NCI-H2081 treated with DMSO at 0.1 percent for 48 hours (cell line): ENCODE measurements at places on chromosomes 2 and 18.

GRCh38 chr2:181573140-181573736 lies 83.7 kb downstream of the CERKL start:
- no peak for DNase-seq

- no peak for DNase-seq
Measured at GRCh38 chr18:74115046-74115445, 32.6 kb downstream of the FBXO15 start.

DNA sequence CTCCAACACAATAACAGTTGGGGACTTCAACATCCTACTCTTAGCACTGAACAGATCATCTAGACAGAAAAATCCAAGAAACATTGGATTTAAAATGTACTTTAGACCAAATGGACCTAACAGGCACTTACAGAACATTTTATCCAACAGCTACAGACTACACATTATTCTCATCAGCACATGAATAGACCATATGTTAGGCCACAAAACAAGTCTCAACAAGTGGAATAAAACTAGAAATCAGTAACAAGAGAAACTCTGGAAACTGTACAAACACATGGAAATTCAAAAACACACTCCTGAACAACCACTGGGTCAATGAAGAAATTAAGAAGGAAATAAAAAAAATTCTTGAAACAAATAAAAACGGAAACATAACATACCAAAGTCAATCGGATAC lies 117.5 kb downstream of the ACVR1 start:
- no peak for DNase-seq

- DNase-seq: no peak
Measured at GRCh38 chr2:166519391-166519962, 25.4 kb upstream of the SCN7A start.

GRCh38 chr2:152548111-152548875 lies 169.0 kb downstream of the PRPF40A start:
- no peak for DNase-seq

- no peak for DNase-seq
Measured at GRCh38 chr2:78592491-78592890, 433.0 kb upstream of the REG3G start.

DNA sequence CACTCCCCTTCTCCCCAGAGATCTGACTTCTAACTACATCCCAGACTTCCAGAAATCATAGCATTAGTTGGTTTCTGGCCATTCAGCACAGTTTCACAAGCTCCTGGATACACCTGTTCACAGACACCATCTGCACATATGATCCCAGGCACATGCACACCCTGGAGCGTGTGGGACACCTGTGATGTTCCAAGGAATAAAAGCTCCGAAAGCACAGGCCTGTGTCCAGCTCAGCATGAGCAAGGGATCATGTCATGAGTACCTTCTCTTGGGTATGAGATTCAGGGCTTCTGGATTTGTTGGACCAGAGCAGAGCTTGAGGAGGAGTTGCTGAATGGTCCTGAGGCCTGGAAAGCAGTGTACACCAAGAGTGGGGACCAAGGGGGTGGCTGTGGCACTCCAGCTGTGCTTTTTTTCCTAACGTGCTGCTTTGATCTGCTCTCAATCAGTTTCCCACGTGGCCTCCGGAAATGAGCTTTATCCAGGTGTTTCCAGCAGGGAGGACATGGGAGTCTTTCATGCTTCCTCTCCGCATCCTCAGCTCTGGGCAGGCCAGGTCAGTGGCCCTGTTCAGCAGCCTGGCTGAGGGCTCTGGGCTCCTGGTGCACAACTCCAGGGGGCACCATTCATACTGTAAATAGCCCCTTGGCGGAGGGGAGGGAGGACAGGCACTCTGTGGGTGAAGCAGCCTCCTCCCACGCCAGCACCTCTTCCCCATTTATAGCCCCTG lies 1.8 kb downstream of the DYSF start:
- no peak for DNase-seq

DNA sequence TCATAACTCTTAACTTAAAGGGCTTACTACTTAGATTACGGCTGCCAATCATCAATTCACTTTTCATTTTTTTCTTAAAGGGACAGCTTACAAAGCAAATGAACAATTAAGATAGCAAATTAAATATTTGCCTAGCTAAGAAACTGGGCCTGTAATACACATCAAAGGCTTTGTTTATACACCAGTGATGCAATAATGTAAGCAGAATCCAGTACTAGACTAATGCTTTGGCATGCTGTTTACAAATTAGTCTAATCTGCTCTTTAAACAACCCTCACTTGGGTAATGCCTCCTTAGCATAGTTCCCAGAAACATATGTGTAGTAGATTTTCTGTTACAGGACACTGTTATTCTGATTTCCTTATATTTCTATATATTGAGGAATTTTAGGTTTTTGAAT lies 105.8 kb downstream of the ARHGAP28 start:
- DNase-seq: no peak

DNA sequence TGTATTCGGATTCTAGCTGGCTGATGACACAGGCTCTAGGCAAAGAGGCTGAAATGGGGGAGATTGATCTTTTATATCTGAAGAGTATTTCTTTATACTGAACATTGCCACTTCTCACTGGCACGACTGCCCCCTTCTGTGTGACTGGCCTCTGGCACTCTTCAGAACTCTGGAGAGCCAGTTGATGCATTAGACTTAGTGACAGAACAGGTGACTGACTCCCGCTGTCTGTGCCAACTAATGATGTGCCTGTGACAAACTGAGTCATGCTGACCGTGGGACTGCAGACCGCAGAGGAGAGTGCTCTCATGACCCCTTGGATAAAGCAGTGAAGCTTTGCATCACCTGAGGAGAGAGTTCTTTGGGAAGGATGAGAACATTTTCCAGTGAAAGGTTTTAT lies 14.4 kb downstream of the MGAT5 start:
- DNase-seq: no peak

GRCh38 chr2:28286678-28287077 lies 106.0 kb upstream of the FOSL2 start:
- DNase-seq: no peak

DNA sequence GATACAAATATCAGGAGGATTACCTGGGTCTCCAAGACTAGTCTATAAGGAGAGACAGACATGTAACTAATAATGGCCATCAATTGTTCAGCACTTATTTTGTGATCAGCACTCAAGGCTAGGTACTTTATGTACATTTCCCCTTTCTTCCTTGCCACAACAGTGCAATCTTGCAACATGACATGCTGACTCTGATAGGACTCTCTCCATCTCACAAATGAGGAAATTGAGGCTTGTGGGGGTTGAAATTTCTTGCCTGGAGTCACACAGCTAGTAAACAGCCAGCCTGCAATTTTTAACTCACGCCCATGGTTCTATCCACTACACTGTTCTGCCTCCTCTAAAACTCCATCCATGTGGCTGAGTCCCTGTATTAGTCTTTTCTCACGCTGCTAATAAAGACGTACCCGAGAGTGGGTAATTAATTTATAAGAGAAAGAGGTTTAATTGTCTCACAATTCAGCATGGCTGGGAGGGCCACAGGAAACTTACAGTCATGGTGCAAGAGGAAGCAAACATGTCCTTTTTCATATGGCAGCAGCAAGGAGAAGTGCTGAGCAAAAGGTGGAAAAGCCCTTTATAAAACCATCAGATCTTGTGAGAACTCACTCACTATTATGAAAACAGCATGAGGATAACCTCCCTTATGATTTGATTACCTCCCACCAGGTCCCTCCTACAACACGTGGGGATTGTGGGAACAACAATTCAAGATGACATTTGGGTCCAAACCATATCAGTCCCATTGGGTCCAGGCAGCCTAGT lies 302.4 kb downstream of the PLCL1 start:
- DNase-seq: no peak

DNA sequence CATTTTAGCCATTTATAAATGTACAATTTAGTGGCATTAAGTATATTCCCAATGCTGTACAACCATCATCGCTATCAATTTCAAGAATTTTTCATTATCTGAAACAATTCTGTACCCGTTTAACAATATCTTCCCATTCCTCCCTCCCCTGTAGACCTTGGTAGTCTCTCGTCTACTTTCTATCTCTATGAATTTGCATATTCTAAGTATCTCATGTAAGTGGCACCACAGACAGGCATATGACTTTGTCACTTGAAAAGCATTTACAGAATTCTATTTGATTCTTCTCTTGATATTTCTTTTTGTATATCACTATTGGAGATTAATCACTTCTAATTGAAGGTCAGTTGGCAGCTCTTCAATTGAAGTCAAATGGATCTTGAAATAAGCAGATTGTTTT lies 48.0 kb downstream of the CCDC138 start:
- no peak for DNase-seq

DNA sequence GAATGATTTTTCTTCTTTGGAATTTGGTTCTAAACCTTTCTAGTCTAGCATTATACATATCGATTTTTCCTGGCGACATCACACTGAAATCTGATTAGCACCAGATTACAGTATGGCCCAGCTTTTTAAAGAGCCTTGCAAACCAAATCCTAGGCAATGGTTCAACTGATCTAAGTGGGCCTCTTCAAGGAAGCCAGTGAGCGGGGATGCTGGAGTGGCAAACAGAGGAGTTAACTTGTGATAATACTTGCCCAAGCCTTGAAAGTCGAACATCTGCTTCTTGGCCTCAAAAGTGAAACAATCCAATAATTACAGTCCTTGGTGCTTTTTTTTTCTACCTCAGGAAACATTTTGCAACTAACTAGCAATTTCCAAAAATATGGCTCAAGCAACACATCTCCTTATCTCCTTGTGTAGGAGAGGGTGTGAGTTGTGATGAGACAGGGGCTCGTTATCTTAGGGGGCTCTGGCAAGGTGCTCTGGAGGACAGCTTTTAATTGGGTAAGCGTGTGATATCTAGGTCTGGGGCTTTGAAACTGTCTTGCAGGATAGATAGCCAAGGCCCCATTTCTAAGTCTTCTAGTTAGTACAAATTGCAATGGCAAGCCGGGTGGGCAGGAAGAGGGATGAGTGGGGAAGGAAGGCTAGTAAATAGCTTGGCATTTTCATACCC lies 240.2 kb upstream of the CCDC68 start:
- no peak for DNase-seq

GRCh38 chr2:84865181-84865783 lies 15.6 kb downstream of the TRABD2A start:
- DNase-seq: no peak

DNA sequence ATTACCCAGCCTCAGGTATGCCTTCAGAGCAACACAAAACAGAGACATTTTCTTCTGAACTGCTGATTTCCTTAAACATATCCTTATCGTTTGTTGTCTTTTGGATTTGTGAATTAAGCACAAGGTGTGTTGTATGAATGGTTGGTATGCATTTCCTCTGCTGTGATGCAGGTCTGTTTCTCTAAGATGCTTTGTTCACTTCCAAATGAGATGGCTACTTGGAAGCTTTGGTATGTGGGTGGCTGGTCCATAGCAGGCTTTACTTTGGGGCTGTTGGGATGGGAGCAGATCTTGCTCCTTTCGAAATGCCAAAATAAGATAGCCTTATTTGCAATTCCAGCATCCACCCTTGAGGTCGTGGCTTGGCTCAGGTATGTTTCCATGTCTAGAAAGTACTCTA lies 257.2 kb downstream of the INSIG2 start:
- no peak for DNase-seq

DNA sequence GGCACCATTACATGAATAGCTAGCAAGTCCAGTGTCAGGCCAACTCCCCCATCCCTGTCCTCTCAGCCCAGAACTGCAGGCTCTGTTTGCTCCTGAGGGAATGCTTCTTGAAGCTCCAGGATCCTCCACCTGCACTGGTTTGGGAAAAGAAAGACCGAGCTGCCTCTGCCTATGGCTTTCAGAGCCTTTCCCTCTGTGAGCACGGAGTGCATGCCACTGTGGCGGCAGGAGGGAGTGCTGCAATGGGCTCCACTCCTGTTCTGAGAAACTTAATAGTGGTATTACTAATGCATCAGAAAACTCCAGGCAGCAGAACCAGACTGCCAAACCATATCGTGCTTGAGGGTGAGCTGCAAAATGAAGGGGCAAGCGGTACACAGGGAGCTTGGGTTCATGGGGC lies 271.8 kb downstream of the SRBD1 start:
- no peak for DNase-seq

GRCh38 chr18:22349317-22349898 lies 68.3 kb downstream of the CTAGE1 start:
- DNase-seq: no peak

DNA sequence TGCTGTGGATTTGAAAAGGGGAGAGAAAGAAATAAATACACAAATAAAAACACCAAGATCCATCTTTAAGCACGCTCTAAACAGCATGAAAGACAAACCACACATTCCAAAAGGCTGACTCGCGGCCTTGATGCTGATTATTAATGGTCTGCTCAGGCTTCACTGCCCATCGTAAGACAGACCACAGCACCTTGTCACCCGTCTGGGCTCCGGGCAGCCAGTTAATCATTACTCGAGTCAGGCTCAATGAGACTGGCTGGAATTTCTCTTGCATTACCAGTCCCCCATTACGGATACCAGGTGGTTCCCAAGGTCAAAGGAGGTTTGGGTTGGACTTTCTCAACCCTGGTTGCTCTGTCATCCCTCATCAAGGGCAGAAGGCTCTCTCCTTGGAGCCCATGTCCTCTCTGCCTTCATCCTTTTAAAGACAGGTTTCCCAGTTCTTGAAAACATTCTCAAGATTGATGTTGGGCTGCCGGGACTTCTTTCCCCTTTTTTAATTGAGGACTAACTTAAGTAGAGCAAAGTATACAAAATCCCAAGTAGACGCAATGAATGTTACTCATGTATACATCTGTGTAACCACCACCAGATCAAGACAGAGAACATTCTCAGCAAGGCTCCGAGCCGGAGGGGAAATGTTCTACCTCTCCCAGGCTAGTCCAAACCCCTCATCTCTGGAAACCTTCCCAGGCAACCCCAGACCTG lies 8.1 kb downstream of the SMAD7 start:
- no peak for DNase-seq

DNA sequence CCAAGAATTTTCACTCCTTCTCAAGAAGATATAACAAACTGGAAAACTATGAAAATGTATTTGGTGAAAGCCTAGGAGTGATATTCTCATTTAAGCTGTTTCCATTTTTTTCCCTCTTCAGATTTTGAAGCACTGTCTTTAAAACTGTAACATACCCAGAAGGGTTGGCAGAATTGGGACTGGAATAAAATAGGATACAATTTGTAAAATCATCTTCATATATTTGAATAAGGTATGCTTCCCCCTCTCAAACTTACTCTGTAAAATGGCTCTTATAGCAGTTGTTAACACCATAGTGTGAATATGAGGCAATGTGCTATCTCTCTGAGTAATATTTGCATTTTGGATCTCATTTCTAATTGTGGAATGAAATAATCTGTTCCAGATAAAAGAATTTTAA lies 676.4 kb downstream of the ARHGAP15 start:
- no peak for DNase-seq

GRCh38 chr2:207108440-207108839 lies 57.3 kb downstream of the KLF7 start:
- no peak for DNase-seq
